ENCODE measurements at places on chromosomes 3 and 15. TPM values are rescaled to one million over a fixed set of nuclear protein-coding genes. Genes with fewer than 3 reads are reported as not detected.

The SOX2 gene
- polyA plus RNA-seq: 0.27 TPM

The DENND4A gene
- polyA plus RNA-seq: 21.2 TPM

The FEZF2 gene
- not detected for polyA plus RNA-seq

The ATP8B4 gene
- 3.3 TPM for polyA plus RNA-seq

The IQCF5 gene
- polyA plus RNA-seq: not detected

The SEMA6D gene
- 49.5 TPM for polyA plus RNA-seq

The XYLB gene
- 9.6 TPM for polyA plus RNA-seq

The ZPLD1 gene
- 0.74 TPM for polyA plus RNA-seq

GRCh38 chr3:36409862-36410261, 29.6 kb downstream of the STAC start:
- DNase-seq: no peak

DNA sequence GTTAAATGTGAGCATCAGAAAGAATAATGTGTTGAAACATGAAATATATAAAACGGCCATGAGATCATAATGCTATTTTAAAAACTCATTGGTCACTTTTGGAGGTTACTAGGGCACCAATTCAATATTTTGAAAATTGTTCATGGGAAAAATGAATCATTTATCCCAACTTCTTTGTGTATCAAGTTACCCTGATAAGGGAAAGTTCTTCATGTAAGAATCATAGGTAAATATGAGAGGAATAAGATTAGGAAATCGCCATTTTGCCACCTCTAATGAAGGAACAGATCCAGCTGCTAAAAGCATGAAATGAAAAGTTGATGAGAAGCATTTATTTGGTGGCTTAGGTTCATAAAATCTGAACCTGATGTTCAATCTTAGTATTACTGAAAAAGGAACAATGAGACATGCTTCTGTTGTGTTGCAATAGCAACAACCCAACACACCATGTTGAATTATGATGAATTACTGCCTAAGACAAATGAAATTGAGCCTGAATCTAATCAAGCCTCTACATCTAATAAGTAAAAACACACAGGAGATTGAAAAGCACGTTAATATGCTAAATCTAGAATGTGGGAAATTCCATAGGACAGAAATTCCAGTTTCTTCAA, 32.5 kb downstream of the ABHD5 start:
- DNase-seq: no peak

GRCh38 chr3:126612479-126613205, 42.3 kb downstream of the TXNRD3 start:
- DNase-seq: no peak

DNA sequence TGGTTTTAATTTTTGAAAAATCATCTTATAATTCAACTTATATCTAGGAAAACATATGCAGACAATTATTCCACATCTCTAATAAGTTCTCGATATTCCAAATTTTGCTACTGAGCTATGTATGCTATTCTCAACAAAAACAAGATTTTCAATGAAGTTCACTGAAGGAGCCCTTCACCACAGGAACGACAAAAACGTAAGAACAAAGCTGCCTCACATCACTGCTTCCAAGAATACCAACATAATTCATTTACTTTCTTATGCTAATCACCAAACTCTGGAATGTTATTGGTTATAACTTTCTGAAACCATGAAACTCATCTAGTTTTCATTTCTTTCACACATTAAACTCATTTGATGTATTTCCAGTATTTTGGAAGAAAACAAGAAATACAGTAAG, 49.7 kb downstream of the GNB4 start:
- no peak for DNase-seq

DNA sequence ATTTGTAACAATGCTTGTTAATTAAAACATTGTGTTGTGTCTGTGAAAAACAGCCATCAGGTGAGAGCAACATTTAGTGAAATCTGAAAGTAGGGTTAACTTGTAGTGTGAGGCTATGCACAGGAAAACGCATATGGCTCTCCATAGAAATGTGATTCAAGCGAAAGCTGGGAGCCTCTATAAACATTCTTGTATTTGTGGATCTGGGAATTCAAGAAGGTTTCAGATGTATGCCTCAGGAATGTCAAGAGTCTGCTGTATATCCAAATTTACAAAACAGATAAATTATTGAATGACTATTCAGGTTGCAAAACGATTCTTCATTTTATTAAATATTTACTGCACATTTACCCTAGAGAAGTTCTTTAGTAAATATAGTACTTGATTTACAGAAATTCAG, 166.0 kb downstream of the THSD4 start:
- no peak for DNase-seq

- no peak for DNase-seq
Observed at GRCh38 chr3:164927728-164928127, 150.6 kb downstream of the SI start.

- no peak for DNase-seq
Observed at GRCh38 chr3:130773366-130773765, 26.7 kb upstream of the PIK3R4 start.

DNA sequence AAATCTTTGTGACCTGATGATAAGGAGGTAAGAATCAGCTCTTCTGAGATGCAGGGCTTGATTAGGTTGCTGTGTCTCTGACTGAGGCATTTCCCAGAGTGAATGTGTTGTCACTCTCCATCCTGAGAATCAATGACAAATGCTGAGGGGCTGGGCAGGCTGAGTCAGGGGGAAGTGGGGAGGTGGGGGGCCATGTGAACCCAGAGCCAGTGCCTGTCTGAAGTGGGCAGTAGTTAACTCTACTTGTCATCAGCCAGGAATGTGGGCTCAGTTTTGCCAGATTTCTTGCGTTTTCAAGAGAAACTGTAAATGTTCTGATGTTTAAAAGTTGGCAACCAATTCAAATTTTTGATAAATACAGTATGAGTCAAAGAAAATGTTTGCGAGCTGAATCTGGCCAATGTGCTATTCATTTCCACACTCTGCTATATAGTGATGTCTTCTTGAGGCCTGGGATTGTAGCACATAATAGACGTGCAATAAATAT, 3.1 kb upstream of the BNC1 start:
- no peak for DNase-seq

- no peak for DNase-seq
Observed at GRCh38 chr3:156599089-156599874, 44.4 kb upstream of the SSR3 start.

- DNase-seq: no peak
Observed at GRCh38 chr3:128573160-128573559, 77.5 kb downstream of the RPN1 start.

DNA sequence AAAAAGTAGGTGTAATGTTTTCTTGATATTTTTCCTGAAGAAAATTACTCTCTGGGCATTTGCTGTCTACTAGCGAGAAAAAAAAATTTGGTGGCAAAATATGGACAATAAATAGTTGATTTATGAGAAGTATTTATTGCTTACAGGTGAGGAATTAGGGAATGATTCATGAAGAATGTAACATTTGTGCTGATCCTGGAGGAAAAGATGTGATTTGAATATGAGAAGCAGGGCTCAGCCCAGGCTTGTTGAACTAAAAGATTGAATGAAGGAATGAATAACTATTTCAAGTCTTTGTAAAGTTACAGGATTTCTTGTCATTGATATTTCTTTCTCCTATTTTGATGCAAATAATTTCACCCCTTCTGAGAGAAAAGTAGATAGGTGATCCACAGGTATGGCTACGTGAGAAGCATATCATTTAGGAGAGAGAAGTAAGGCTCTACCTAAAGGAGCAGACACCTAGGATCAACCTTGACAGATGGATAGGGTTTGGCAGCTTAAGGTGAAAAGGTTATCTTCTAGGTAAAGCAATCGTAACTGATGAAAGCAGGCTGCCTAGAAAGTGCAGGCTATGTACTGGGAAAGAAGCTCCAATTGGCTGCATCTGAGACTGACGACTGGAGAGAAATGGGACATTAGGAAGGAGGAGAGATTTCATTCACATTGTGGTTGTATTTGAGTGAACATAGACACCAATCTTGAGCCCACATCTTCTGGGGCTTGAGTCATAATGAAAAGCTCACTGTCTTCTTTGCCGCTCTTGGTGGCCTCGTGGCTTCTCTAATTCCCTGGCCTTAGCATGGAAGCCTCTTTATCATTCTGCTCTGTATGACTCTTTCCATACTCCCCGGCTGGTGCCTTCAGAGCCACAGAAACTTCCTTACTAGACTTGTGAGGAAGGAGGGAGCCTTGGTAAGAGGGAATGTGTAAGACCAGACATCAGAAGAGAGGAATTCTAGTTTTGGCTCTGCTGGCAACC, 106.5 kb downstream of the P3H2 start:
- no peak for DNase-seq

DNA sequence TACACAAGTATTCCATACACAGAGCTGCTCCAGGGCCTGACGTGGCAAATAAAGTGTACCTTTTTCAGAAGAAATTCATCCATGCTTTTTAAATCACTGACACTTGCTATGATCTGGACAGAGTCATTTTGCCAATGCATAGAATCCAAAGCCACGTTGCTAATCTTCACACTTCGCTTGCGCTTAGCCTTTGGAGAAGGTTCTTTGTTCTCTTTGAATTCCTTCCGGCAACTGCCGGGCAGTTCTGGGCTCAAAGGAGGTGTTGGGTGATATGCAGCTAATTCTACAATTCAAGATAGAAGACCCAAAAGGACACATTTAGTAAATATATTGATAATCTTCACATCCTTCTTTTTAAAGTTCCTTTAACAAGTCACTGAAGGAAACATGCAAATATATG, 69.9 kb downstream of the NR2E3 start:
- DNase-seq: no peak

DNA sequence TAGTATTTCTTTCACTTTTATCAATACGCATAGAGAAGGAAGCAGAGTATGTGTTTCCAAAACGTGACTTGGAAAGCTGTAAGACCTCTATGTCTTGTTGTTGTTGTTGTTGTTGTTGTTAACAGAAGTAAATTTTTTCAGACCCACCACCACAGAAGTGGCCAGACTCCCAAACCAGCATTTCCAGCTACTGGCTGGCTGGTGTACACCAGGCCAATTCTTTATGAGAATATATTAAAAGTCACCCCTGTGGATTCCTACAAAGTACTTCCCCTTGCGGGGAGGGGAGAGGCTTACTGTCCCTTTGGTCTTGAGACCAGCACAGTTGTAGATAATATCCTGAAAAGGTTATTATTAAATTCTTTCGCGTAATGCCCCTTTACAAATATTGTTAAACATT, 1.6 kb upstream of the FOXP1 start:
- no peak for DNase-seq

DNA sequence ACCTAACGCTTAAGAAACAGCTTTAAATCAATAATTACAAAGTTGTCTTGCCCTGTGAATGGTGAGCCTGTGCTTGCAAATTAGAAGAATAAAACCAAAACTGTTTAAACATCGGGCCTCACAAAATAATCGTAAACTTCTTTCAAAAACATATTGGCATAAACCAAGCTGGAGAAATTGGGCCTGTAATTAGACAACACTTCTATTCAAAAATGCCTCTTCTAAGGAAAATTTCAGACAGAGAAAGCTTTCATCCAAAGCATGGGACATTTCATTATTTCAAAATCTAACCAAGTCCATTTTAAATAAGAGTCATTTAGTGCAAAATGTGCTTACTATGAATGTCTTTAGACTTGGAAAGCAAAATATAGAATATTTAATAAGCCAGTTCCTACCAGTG, 35.5 kb upstream of the GNB4 start:
- DNase-seq: no peak

- no peak for DNase-seq
Observed at GRCh38 chr3:55476515-55476914, 10.6 kb downstream of the WNT5A start.

GRCh38 chr3:159266779-159267178, 464.9 kb downstream of the MFSD1 start:
- peak; percentile 27 for DNase-seq

DNA sequence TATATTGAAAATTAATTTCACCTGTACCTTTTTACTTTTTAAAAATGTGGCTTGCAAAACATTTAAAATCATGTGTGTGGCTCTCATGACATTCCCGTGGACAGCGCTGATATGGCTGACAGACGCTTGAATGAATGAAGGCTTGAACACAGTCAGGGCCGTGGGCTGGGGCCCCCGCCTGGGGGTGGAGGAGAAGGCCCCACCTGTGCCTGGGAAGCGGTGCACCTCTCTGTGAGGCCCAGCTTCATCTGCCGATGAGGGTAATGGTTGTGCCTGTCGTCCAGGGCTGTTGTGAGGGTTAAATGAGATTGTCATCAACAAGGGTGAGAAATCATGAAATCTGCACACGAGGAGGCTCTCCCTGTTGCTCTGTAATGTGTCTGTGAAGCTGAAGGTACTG, 85.9 kb upstream of the PRR23E start:
- no peak for DNase-seq

DNA sequence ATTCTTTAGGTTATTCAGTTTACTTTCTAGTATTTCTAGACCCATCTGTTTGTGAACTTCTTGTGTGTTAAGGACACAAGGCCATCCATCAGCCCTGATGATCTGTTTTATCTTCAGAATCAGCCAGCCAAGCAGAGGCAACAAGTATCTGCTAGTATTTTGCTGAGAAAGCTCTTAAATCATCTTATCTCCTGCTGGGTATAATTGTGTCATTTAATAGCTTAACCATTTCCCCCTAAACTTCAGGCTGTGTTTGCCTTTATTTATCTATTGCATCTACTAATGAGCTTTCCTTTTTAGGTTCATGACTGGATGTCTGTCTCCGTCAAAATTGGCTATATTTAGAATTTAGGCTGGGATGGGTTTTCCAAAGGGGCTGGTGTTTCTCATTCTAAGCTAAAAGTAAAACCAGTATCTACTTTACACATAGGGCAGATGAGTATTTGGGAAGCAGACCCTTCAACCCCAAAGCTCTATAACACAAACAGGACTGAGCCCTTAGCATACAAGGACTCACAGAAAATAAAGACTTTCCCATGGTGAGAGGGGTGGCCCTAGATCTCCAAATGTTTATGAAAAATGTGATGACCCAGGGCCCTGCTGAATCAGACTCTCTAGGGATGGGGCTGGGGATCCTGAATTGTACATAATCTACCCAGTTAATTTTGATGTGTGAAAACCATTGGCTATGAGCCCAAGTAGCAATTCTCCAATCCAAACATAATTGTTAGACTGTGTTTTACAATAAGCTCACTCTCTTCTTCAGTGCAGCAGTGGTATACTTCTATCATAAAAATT, 65.3 kb upstream of the PSMD6 start:
- no peak for DNase-seq

GRCh38 chr3:76122007-76122406, 336.7 kb upstream of the ZNF717 start:
- no peak for DNase-seq

DNA sequence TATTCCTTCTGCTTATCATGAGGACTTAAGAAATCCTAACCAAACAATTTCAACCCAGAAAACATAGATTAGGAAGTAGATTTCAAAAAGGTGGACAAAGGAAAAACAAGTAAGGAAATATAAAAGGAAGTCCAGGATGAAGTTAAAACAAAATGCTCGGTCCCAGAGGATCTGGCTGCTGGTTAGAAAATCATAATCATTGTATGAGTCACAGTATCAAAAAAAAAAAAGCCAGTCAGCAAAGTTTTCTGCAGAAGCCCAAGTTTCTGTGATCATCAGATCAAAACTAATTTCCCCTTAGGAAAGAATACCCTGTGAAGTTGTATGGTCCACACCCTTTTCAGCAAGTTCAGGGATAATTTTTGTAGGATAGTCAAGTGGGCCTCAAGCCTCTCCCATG, 43.0 kb upstream of the LRTM1 start:
- DNase-seq: no peak

GRCh38 chr15:90054618-90055097, 47.6 kb downstream of the IDH2 start:
- no peak for DNase-seq

- no peak for DNase-seq
Observed at GRCh38 chr3:79258479-79258878, 509.3 kb downstream of the ROBO1 start.
